ENCODE measurements at places on chromosomes 7 and 10.

- DNase-seq, result no peak
These were observed 105.7 kb downstream of the ELAPOR2 start for GRCh38 chr7:86953653-86954336.

GRCh38 chr10:124003070-124003419 is 90.4 kb downstream of the CHST15 start:
- DNase-seq, result no peak

- DNase-seq, result no peak
These were observed 1.2 kb downstream of the CYREN start for GRCh38 chr7:135169141-135169963.

DNA sequence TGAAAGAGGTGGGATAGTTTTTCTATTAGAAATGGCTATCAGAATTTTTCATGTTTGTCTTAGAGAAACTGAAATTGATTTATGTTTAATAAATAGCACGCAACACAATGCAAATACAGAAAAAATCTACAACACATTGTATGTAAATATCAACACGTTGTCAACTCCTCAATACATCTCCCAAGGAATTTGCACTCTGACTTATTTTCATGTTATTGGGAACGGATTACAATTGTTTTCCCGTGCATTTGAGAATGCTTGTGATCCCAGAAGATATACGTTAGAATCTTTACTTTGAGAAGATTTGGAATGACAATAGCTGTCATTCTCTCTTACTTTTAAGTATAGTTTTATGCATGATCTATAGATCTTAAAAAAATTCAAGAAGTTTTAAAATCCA is 313.8 kb upstream of the AKR1E2 start:
- no peak for DNase-seq

DNA sequence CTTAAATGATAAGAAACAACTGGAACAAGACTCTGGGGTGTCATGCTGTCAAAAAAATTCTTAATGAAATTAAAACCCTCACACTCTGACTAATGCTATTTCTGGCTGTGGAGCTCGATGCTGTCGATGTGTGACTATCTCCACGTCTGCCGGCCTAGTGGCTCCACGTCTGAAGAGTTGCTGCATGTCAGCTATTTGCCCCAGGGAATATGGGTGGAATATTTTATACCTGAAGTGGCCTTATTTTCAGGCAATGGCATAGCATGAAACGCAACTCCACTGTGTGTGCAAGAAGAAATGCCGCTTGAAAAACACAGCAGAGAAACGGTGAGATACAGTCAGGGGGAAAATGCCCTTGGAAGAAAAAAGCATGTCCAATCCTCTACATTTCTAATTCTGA is 50.9 kb upstream of the MGMT start:
- DNase-seq, result no peak

DNA sequence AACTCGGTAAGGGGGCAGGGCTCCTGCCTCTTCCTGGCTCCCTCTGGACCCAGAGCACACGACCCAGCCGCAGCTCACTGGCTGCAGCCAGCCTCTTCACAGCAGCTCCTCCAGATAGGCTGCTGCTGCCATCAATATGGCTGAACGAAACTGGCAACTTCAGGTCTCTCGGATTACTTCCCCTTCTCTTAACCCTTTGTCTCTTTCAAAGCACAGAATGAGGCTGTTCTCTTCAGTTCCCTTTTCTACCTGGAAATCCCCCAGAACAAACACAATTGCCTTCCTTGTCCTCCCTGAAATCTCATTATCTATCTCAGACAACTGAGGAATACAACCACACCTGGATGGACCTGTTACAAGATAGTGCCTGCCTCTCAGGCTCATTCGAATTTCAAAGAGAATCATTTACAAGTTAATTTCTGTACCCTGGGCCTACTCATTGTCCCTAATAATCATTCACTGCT is 193.4 kb upstream of the MBL2 start:
- DNase-seq, result no peak

GRCh38 chr7:93830141-93830925 is 60.2 kb downstream of the TFPI2 start:
- no peak for DNase-seq

GRCh38 chr7:7883394-7883793 is 85.2 kb upstream of the GLCCI1 start:
- no peak for DNase-seq

DNA sequence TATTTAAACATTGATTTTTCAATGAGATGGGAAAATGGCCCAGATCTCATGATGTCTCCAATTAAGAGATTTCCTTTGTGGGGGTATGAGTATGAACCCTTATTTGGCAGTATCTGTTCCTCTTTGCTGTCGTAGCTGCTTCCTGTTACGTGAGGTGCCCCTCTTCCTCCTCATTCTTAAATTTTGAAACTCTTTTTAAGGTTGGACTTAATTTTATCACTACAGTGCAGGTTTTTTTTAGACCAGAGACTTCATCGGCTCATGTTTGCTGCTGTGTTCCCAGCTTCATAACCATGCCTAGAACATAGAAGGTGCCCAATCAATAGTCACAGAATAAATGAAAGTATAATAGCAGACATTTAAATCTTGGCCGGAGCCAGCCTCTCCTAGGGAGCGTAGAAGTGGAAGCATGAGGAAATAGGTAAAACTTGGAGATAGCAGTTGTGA is 2.4 kb downstream of the MIOS start:
- DNase-seq, result no peak

- no peak for DNase-seq
These were observed 13.7 kb downstream of the CCDC6 start for GRCh38 chr10:59892697-59893096.

GRCh38 chr7:23369695-23370404 is 70.7 kb downstream of the MALSU1 start:
- no peak for DNase-seq

- DNase-seq, result no peak
These were observed 47.5 kb downstream of the CHST15 start for GRCh38 chr10:124045801-124046355.

DNA sequence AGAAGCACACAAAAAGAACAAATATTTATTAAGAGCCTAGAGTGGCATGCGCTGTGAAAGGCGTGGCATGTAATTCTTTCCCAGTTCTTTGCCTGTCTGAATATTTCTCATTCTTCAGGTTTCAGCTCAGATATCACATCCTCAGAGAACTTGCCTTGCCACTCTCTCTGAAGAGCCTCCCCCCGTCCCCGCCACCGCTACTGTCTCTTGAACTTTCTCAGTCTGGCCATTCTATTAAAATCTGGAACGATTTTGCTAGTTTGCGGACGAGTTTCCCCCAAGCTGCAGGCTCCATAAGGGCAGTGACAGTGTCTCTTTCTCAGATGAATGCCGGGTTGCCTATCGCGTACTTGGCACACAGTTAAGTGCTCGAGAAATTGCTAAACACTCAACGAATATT is 787 bp upstream of the PLEKHA1 start:
- no peak for DNase-seq

GRCh38 chr10:32210306-32211045 is 136.5 kb downstream of the EPC1 start:
- DNase-seq, result peak; percentile 40

- DNase-seq, result no peak
These were observed 16.5 kb upstream of the PLAU start for GRCh38 chr10:73894245-73894971.

DNA sequence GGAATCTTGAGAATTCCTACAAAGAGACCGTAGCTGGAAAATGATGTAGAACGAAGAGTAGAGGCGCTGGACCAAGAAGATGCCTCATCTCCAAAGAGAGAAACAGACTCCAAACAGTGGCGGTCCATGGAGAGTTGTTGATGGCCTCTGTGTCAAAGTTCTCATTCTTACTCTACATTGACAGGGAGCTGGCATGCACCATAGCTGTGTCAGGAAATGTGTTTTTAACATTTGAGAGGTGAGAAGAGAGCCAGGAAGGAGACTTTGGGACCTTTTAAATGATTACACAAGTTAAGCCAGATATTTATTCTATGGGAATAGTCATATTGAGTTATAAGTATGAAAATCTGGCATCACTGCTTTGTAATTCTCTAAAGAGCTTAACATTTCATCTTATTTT is 61.5 kb upstream of the FERD3L start:
- no peak for DNase-seq

DNA sequence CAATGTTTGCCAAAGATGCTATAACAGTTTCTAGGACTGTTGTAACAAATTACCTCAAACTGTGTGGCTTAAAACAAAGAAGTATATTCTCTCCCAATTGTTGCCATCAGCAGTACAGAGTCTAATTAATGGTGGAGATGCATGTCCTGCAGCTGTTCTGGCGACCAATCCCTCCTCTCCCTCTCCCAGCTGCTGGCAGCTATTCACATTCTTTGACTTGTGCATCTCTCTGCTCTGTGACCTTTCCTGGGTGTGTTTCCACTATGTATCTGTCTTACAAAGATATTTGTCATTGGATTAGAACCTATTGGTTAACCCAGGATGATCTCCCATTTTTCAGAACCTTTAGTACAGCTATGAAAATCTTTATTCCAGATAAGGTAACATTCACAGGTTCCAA is 561.7 kb upstream of the POM121L12 start:
- no peak for DNase-seq

GRCh38 chr10:15718694-15719048 is 1.1 kb downstream of the ITGA8 start:
- no peak for DNase-seq

DNA sequence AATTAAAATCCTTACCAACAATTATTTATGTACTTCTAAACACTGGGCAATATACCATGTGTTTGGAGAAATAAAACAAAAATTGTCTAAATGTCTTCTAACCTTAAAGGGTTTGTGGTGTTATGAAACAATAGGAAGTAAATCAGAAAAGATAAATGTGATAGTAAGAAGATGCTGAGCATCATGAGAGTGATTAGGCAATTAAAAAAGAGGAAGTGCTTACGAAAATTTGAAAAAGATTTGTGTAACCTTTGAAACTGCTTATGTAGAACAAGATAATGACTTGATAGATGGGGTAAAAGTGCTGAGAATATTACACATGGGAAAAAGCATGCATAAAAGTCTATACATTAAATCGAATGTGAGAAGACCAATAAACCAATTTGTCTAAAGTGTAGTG is 573.4 kb upstream of the CNTNAP2 start:
- DNase-seq, result no peak

GRCh38 chr7:31761646-31762045 is 74.6 kb downstream of the PPP1R17 start:
- DNase-seq, result no peak

DNA sequence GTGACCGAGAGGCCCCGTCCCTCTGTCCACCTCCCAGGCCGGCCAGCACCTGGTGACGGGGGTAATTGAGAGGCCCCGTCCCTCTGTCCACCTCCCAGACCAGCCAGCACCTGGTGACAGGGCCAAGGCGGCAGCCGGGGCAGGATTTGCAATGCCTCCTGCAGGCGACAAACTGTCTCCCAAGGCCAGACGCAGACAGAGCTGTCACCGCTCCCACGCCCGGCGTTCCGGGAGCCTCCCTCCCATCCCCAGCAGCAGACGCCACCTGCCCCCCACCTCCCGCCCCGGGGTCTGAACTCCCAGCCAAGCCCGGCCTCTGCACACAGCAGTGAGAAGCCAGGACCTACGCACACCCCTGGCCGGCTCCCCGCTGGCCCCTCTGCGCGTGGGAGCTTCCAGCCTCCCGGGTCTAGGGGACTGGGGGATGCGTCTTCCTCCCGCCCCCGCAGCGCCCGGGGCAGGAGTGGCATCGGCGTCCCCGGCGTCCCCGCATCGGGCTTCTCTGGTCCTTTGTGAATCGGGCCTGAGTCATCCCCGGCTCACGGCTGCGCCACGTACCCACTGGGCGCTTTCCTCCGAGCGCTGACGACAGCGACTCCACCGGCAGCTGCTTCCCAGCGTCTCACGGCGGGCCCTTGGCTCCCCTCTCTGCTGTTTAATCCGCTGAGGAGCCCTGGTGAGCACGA is 95.1 kb upstream of the DIP2C start:
- peak; percentile 56 for DNase-seq

DNA sequence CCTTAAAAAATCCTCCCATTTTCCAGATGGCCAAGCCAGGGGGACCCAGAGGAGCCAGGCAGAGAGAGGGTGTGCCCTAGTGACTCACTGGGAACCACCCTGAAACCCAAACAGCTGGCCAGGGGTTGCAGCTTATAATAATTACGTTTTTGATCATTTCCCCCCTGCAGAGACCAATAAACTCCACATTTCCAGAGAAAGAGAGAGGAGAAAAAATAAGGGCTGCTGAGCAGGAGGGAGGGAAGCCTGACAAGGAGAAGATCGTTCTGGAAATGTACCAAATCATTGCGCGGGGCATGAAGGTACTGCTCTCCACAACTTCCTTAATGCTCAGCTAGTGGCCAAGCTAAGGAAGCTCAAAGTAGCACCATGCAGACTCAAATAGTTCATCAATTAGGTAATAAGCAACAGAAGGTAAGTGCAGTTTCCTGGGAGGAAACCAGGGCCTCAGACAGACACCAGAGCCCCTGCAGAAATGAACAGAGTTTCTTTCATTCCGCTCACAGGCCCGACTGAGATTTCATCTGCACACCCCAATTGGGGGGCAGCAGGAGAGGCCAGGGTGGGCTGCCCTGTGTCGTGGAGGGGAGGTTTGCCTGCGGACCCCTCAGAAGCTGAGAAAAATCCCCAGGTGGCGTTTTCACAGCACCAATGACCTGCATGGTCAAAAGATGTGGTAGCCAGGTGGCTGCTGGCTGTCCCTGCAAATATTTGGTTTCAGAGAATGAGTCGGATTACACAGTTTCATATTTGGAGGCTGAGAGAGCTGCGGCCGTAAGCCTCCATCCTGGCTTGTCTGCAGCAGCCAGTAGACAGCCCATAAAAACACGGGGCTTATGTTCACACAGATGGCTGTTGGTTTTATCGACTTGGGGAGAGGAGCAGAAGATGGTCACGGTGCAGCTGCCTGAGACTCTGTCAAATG is 153.2 kb upstream of the LYZL2 start:
- DNase-seq, result peak; percentile 74

- DNase-seq, result no peak
These were observed 254.6 kb downstream of the OTUD1 start for GRCh38 chr10:23693501-23693901.

- DNase-seq, result no peak
These were observed 631.4 kb upstream of the POT1 start for GRCh38 chr7:125561006-125561405.

- no peak for DNase-seq
These were observed 8.3 kb upstream of the PIP4K2A start for GRCh38 chr10:22722626-22723169.

DNA sequence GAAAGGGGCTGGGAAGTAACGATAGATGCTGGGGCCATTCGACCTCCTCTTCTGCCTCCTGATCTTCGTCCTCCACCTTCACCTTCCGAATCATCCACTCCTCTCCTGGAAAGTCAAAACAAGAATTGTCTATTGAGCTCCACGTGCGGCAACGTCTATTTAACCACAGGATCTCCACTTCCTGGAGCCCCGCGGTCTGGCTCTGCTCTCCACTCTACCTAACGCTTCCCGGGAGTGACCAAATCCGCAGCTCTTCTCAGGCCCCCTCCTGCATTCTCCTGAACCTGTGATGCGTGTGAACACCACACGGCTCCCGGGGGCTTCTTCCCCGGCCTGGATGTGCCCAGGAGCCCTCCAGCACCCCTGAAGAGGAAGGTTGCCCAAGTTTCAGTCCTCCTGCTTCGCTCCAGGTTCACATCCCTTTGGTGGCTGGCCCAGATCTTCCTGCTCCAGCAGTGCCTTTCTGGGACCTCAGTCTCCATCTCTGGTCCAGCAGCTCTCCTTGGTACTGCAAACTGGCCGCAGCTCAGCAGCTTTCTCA is 7.2 kb downstream of the ZNF467 start:
- DNase-seq, result no peak

- no peak for DNase-seq
These were observed 67.1 kb downstream of the TMEM130 start for GRCh38 chr7:98802781-98803110.
